ENCODE measurements at places on chromosomes 7 and 10.

DNA sequence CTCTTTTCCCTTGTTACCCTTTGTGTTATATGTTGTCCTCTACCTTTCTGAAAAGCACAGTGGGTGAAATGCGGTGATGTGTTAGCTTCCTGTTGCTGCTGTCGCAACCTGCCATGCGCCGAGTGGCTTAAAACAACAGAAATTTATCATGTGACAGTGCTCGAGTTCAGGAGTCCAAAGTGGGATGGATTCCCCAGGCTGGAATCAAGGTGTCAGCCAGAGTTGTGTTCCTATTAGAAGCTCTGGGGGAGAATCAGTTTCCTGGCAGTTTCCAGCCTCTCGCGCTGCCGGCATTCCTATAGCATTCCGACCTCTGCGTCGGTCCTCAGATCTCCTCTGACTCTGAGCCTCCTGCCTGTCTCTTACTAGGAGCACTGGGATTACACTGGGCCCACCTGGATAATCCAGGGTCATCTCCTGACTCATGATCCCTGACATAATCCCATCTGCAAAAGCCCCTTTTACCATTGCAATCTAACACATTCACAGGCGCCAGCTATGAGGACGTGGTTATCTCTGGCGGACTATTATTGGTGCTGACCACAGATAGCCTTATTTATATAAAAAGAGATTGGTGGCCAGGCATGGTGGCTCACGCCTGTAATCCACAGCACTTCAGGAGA lies 207.5 kb downstream of the CUX1 start:
- DNase-seq, result peak; percentile 11

DNA sequence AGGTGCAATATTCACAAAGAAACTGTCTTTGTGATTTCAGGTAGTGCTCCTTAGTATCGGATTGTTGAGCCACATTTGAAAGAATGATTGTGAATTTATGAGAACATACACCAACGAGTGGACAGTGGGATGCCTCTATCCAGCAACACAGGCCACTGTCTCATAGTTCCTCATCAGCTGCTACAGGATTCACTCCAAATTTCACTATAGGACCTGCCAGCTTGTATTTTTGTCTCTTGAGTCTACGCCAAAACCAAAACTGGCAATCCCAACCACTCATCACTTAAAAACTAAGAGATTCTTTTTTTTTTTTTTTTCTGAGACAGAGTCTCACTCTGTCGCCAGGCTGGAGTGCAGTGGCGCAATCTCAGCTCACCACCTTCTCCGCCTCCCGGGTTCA lies 964.5 kb downstream of the CNTNAP2 start:
- DNase-seq, result no peak

GRCh38 chr7:20650782-20651181 lies 35.3 kb downstream of the ABCB5 start:
- DNase-seq, result no peak

GRCh38 chr7:152411389-152411788 lies 24.4 kb downstream of the KMT2C start:
- no peak for DNase-seq

GRCh38 chr7:46972205-46972604 lies 609.7 kb downstream of the TNS3 start:
- no peak for DNase-seq

GRCh38 chr7:9231630-9232121 lies 798.3 kb downstream of the NXPH1 start:
- no peak for DNase-seq

DNA sequence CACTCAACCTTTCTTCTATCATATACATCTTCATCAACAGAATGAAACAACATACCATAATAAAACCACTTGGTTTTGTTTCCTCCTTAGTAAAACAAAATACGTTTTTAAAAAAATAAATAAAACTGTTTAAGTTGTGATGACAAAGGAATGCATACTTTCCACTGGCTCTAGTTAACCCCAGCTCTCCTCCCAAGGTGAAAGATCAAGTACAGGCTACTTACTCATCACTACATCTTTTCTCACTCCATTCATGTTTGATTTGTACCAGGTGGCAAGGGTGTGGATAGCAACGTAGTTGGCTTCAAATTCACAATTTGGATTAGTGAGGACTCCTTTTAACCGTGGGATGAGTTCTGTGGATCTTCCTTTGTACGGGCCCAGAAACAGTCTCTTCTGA lies 14.7 kb downstream of the OGA start:
- DNase-seq, result no peak

DNA sequence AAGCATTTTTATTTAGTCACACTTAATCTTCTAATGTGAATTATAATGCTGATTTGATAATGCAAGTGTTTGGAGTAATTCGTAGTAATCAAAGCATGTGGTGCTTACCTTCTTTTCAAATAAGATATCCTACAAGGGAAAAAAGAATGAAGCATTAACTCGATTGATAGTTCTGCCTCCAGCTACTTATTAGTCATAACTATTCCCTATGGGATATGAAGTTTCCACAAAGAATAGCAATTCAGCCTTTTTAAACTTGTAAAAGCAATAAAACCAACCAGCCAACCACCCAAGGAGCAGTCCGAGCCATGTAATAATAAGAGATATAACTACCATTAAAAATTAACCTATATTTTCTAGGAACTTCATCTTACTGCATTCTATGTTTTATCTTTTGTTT lies 11.6 kb downstream of the COL28A1 start:
- DNase-seq, result no peak

DNA sequence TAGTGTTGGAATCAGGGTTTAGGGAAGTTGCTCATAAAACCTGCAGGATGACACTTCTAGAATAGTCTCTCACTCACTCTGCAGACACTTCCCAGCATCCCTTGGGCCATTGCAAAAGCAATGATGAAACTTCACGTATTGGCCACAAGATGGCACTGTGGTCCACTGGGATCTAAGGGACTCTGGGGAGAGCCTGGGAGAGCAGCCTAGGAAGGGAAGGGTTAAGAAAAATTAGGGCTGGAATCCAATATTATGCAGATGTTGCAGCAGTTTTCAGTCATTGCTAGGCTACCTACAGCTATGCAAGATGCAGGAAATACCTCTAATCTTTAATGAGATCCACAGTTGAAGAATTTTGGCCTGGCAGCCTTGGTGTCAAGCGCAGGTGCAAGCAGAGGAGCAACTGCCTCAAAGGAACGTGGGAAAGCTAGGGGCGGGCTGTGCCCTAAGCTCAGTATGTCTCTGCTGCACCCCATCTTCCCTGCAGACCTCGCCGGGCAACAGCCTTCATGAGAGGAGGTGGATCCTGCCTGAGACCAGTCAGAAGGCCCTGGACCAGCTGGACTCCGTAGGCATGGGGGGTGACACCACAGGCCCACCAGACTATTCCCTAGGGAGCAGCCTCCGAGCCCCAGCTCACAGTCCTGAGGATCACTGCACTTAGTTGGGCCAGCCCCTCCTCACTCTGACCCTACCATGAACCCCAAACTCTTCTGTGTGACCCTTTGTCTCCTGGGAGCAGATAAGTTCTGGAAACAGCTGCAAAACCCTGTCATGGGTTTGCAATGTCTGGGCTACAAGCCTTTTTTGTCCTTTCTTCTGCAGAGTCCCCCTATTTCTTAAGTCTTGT lies 127.9 kb upstream of the PRSS58 start:
- DNase-seq, result peak; percentile 71

- no peak for DNase-seq
These were observed 20.2 kb upstream of the PDGFA start for GRCh38 chr7:539731-540411.

DNA sequence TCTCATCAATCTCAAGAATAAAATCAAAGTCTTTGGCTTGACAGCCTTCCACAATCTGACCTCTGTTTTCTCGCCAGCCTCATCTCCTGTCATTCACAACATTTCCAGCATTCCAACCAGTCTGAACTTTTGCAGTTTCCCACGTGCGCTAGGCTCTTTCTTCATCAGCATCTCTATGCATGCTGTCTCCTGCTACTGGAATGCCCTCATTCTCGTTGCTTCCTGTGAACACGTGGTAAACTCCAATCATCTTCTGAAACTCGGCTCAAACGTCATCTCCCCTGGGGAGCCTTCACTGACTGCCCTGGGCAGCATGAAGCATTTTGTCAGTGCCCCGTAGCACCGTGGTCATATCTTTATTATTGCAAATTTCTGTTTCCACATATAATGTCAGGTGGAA lies 12.2 kb upstream of the RSBN1L start:
- DNase-seq, result no peak

DNA sequence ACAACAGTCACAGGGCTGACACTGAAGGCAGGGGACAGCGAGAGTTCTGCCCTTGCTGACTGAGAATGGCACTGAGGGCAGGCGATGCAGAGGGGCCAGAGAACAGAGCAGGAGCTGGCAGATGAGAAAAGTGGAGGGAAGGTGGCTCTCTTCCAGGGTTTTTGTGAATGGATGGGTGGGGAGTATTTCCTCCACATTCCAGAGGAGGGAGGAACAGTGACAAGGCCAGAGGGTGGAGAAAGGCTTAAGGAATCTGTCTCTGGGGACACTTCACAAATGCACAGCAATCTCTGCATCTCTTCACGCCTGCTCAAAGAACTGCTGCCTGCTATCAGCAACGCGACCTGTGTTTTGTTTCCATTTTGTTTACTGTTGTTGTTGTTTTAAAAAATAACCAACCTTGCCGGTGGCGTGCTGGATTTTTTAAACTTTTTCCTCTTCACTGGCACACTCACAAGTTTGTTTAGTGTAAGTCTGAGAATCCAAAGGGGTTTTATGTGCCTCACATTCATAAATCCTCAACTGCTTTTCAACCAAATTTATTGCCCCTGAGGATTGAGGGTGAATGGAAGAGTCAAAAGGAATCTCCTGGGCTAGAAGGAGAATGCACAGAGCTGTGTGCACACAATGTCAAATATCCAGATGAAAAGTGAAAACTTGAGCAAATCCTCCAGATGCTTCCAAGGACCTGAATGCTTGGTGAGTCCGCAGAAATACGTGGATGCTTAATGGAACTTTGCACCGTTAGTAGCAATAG lies 129.3 kb downstream of the GLI3 start:
- no peak for DNase-seq

DNA sequence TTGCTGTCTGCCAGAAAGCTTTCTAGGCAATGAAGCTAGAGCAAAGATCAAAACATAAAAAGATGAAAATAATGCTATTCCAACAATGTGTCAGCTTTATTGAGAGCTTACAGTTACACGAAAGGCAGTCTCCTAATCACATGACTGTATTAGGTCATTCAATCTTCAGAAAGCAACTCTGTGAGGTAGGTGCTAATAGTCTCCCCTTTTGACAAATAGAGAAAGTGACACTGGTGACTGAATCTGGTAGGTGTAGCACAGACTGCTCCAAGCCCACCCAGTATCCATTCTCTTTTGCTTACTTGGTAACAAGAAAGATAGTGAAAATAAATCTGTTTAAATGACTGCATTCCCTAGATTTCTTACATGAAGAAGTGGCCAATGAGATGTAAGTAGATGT lies 58.8 kb downstream of the DGKB start:
- no peak for DNase-seq

- peak; percentile 67 for DNase-seq
These were observed 11.2 kb downstream of the CTBP2 start for GRCh38 chr10:125149036-125149679.

DNA sequence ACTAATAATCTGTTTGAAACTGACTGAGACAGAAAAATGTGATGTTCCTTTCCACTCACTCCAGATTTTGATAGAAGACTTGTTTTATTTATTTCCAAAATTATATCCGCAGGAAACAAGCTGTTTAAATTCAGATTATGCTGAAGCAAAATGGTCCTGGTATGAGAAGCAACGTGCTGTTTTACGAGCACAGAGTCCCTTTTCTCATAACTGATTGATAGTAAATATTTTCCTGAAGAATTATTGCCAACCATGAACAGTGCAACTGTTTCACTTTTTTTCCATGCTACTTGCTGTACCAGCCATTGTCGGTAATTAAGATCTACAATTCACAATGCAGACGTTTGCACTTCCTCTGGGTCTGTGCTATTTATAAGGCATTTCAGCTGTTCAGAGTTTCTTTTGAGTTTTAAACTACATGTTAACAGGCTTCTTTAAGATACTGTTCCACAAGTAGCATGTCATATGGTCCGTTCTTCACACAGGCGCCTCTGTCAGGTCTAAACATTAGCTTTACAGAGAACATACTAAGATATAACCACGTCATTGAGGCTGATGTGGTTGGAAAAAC lies 103.8 kb downstream of the POLL start:
- no peak for DNase-seq

- DNase-seq, result no peak
These were observed 93.3 kb upstream of the GDF10 start for GRCh38 chr10:47206449-47207280.

- no peak for DNase-seq
These were observed 106.6 kb upstream of the TNS3 start for GRCh38 chr7:47688311-47689100.

DNA sequence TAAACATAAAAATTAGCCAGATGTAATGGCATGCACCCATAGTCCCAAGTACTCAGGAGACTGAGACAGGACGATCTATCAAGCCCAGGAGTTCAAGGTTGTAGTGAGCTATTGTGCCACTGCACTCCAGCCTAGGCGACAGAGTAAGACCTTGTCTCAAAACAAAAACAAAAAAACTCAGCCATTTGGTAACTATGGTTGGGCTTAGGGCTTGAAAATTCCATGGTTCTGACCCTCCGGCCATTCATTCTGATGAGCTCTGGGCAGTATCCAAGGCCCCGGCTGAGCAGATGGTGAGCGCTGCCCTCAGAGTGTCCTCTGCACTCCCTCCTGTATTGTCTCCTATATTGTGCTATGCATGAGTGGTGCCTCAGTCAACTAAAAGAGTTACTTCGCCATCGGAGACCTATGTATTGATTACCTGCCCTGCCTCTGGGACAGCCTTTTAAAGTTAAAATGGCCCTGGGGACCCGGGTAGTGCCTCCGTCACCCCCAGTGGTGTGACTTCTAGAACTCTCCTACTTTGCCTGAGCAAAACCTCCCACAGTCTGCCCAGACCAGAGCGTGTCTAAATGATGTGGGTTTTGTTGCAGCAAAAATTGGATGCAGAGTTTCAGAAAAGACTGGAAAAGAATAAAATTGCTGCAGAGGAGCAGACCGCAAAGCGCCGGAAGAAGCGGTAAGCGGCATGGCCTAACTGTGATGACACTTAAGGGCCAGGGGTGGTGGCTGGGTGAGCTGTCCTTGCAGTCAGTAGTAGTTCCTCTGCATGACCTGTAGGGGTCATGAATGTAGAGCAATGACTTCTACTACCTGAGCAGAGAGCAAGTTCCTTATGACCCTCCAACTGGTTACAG lies 8.1 kb downstream of the PRKRIP1 start:
- DNase-seq, result peak; percentile 62

GRCh38 chr10:92849234-92849525 lies 860 bp downstream of the EXOC6 start:
- DNase-seq, result no peak

DNA sequence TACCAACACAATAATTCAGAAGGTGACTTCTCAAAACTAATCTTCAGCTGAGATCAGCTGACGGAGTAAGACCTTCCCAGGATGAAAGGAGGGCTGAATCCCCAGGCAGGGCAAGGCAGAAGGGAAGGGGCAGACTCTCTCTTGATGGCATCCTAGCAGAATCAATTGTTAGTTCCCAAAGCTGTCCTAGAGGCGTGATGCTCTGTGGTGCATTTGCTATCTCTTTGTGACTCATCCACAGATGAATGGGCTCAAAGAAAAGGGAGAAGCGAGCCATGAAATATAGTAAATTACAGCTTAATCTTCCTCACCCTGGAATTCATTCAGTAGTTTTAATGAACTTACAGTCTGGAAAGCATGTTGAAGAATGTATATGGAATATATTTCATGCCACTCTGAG lies 37.2 kb downstream of the PDE1C start:
- DNase-seq, result no peak

All from suppressor macrophage (primary cell).